LNCaP clone FGC (cell line): ENCODE measurements at places on chromosomes 13 and 19.

DNA sequence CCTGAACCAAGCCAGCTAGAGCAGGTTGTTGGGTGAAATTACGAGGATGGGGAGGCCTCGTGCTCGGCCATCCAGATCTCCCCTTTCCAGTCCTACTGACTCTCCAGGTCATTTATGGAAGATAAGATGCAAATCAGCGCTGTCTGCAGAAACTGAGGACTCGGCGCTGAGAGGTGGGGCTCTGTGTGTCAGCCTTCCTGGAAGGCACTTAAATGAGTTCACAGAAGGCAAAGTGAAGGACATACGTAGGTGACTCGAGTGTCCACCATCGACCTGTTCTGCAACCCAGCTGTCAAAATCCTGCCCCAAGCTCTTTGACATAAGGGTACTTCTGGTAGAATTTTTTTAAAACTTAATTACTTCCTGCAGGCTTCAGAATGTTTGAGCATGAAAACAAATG, 86.4 kb downstream of the RAB20 start:
- no peak for DNase-seq

- DNase-seq: no peak
Observed at GRCh38 chr19:51357952-51358351, 8.2 kb downstream of the ETFB start.

GRCh38 chr19:49475995-49476880, 2.2 kb downstream of the FLT3LG start:
- DNase-seq: no peak

DNA sequence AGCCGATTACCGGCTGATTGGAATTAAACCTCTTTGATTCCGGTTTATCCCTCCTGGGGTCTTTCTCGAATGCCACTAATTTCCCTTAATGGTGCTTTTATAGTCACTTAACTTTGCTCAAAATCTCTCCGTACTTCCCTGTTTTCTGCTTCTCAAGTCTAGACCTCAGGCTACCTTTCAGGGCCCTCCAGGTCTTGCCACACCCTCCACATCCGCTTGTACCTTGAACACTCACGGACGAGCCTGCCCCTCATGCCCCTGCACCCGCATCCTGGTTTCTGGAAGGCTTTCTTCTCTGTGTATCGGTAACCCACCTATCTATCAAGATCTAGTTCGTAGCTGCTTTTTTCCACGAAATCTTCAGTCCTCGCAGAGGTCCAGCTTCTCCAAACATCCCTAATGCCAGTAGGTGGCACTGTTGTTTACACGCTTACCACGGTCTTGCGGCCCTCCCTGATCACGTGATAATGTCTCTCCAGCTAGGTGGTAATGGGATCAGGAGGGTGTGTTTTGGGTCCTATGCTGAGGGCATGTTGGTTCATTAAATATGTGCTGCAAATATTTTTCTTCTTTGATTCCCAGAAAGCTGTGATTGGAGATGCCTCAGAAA, 13.8 kb downstream of the ATP12A start:
- peak; percentile 34 for DNase-seq

- no peak for DNase-seq
Observed at GRCh38 chr19:12364391-12365235, 870 bp downstream of the ZNF442 start.

DNA sequence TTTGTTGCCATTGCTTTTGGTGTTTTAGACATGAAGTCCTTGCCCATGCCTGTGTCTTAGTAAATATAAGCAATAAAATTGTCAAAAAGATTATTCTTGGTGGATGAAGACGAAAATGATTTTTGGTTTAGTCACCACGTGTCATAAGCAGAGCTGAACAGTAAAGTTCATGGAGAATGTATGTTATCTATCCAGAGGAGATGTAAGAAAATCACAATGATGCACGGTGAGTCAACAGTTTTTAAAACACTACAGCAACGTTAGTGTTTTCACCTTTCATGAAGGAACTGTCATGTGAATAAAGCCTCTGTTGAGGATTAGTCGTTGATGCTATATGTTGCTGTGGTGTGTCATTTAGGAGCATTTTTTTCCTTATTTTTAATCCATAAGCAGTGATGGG, 137.6 kb downstream of the GPC6 start:
- DNase-seq: no peak

DNA sequence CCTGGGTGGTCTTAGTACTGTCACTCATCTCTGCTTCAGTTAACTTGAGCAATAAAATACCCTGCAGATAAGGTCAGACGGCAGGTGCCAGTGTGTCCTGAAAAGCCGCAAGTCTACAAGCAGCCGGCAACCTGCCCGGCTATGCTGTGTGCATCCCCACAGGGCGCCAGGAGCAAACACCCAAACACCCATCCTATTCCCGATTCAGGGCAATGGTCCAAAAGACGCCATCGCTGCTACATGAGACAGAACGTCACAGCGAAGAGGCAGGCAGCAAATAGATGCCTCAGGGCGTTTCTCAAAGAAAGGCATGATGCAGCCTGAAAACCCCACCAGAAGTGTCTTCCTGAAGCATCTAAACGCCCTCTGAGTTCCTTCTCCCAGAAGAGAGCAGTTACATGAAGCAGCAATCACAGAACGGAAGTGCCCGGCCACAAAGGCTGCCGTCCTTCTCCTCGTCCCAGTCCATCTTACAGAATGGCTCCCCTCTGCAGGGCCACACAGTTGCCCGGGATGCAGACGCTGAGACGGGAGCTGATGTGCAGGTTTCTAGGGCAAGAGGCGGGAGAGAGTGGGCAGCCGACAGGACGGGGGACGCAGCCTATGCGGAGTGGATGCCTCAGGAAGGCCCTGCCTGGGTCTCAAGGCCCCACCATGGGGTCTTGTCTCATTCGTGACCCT, 35.1 kb downstream of the RASA3 start:
- DNase-seq: no peak

DNA sequence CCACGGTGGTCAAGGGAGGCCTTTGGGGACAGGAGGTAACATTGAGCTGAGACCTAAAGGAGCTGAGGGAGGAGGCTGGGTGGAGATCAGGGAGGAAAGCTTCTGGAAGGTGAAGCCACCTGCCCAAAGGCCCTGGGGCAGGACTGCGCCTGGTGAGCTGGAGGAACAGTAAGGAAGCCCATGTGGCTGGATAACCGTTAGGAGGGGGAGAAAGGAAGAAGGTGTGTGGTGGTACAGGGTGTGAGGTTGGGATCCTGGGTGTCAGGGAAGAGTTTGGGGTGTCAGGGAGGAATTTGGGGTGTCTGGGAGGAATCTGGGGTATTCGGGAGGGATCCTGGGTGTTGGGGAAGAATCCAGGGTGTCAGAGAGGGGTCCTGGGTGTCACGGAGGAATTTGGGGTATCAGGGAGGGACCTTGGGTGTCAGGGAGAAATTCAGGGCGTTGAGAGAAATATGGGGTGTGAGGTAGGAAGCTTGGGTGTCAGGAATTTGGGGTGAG, 695 bp downstream of the TICAM1 start:
- no peak for DNase-seq

GRCh38 chr13:89343165-89343564, 1672.0 kb downstream of the SLITRK5 start:
- no peak for DNase-seq

DNA sequence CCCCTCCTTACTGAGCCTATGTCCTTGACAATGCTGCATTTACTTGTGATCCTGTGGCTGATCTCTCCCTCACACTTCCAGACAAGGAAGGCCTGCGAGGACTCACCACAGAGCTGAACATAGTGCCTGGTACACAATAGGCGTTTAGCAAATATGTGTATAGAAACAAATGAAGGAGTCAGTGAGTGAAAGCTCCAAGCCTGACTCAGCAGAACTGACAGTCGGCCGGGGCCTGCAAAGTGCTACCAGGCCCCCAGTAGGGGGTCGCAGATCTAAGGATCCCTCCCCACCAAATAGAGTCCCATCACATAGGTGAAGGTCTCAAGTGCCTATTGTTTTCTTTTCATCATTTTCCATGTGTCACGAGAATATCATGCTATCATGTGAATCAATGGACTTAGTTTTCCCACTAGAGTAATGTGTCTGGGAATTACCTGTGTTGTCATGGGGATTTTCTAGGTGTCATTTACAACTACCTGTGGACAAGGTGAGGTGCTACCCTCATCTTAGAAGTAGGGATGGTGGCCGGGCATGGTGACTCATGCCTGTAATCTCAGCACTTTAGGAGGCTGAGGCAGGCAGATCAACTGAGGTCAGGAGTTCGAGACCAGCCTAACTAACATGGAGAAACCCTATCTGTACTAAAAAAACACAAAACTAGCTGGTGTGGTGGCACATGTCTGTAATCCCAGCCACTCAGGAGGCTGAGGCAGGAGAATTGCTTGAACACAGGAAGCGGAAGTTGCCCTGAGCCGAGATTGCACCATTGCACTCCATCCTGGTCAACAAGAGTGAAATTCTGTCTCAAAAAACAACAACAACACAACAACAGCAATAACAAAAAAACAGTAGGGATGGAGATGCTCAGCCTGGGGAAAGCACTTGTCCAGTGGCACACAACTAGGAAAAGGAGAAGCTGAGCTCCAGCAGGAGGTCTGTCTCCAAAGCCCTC, 50.3 kb upstream of the CYP2A7 start:
- DNase-seq: no peak

DNA sequence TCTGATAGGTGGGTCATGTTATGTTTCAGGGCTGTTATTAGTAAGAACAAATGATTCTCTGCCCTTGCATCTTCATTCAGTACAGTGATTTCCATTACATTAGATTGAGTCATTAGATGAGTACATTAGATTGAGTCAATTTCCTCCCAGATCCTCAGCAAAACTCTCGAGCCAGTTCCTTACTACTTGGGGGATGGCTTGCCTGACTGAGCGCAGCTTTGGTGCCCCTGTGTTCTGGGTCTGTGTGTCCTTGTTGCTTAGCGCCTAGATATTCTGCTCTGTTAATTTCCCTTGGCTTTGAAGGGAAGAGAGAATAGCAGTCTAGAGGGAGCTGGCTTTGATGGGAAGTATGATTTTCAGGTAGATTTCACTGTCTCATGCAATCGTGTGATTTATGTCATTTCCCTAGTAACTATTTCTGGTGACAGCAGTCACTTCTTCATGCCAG, 19.1 kb upstream of the SCEL start:
- DNase-seq: no peak

GRCh38 chr13:99257291-99257690, 888 bp downstream of the GPR18 start:
- no peak for DNase-seq

DNA sequence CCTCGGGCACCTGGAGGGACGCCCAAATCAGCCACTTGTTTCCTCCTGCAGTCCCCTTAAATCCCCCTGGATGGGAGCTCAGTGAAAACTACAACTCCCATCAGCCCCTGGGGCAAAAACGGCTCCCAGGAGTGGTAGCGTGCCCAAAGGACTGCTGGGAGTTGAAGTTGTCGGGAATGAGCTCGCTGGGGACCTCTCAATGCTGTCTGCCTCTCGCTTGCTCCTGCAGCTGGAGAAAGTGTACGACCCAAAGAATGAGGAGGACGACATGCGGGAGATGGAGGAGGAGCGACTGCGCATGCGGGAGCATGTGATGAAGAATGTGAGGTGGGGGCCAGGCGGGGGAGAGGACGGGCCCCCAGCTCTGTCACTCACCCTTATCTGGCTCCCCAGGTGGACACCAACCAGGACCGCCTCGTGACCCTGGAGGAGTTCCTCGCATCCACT, 14.7 kb upstream of the DHDH start:
- no peak for DNase-seq

DNA sequence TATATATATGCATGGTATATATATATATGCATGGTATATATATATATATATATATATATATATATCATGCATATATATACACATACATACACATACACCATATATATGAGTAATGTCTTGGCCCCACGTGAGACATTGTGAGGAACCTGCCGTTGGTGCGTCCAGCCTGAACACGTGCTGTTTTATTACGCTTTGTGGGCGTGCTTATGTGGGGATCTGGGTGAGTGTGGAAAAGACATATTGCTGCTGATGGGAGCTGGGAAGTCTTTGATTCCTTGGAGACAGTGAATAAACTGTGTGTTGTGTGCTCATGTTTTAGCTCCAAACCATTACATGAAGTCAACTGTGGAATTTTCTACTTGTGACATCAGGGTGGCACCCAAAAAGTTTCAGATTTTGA, 28.9 kb downstream of the KCTD15 start:
- no peak for DNase-seq

DNA sequence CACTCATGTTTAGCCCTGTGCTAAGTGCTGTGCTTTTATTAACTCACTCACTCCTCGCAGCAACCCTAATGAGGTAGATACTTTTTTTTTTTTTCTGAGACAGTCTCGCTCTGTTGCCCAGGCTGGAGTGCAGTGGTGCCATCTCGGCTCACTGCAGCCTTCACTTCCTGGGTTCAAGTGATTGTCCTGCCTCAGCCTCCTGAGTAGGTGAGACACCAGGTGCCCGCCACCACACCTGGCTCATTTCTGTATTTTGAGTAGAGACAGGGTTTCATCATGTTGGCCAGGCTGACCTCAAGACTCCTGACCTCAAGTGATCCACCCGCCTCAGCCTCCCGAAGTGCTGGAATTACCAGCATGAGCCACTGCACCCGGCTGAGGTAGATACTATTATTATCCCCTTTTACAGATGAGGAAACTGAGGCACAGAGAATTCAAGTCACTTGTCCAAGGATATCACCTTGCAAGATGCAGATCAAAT, 2.5 kb downstream of the ITPKC start:
- no peak for DNase-seq

GRCh38 chr13:59742467-59742866, 421.3 kb downstream of the DIAPH3 start:
- DNase-seq: no peak
